Activated B cell treated with CpG ODN at 0.5 μM for 24 hours (primary cell): ENCODE measurements at places on chromosomes 6 and 20.

DNA sequence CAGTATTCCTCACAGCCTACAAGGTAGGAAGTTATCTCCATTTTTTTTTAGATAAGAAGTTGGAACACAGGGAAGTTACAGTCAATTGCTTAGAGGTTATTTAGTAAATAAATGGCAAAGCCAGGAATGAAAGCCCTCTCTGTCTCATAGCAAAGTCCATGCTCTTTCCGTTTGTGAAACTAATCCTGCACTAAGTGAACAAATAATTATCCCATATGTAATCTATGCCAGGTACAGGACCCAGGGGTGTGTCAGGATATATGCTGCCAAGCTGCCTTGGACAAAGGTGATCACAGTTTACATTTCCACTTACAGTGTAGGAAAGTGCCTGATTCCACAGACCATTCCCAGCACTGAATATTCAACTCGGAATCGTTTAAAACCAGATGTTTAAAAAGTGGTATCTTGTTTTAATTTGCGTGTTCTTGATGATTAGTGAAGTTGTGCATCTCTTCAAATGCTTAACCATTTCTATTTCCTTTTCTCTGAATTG is 13.6 kb upstream of the GMDS start:
- DNase-seq, result no peak

DNA sequence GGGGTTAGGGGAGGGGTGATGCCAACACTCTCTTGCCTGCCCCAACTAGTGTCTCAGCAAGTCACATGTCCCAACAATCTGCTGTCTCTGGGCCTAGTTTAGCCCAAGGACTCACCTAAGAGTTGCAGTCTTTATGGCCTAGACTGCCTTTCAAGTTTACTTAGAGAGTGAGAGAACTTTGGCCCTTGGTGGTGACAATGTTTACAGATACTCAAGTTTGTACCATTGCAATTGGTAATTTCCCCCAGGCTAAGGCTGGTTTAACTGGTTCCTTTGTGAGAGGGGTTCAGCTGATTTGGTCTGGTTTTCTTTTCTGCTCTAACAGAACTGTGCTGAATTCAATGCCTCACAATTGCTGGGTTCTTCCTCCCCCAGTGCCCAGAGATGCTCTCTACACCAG is 1279.9 kb upstream of the EYS start:
- DNase-seq, result no peak

DNA sequence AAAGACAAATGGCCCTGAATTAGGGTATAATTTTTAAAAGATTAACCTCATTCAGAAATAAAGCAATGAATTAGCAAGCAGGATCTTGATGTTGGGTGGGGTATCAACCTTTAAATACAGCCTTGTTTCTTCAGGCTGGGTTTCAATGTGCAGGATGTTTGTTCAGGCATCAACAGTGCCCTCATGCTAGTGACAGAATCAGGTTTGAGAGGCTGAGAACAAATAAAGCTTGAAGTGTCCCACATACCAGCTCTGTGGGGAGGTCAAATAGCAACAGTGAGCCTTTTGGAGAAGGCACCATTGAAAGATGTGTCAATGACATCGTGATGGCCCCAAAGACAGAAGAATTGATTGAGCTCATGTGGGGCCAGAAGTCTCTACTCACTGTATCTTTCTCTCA is 68.2 kb downstream of the MTFR2 start:
- DNase-seq, result no peak

DNA sequence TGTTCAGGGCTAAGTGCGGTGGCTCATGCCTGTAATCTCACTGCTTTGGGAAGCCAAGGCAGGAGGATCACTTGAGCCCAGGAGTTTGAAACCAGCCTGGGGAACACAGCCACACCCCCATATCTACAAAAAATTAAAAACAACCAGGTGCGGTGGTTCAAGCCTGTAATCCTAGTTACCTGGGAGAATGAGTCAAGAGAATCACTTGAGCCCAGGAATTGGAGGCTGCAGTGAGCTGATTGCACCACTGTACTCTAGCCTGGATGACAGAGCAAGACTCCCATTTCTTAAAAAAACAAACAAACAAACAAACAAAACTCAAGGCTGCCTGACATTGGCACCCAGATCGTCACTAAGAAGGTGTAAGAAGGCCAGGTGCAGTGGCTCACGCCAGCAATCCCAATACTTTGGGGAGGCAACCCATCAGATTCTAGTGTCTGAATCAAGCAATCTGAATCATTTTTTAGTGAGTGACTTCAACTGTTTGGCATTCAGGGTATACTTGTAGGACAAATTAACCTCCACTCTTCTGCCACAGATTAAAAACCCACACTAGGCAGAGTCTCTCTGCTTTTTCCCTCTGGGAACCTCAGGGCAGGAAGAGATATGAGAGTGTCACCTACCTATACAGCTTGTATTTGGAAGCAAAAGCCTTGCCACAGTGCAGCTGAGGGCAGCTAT is 6.1 kb downstream of the PLAGL2 start:
- DNase-seq, result no peak

- no peak for DNase-seq
Observed at GRCh38 chr6:28898710-28898965, 25.1 kb downstream of the TRIM27 start.

GRCh38 chr20:25247956-25248785 is at the start of gene PYGB:
Gene PYGB (plus strand): TSS chr20:25248085. CDS start chr20:25248179, 94 bp downstream.
- DNase-seq, result peak; percentile 77
